ENCODE measurements at places on chromosomes 4 and X. TPM values are rescaled to one million over a fixed set of nuclear protein-coding genes. Genes with fewer than 3 reads are reported as not detected.

Gene TECRL
- total RNA-seq, result not detected

Gene MAGEC3
- total RNA-seq, result not detected

Gene KLB
- not detected for total RNA-seq

Gene PPID
- 13.8 TPM for total RNA-seq

Gene ELF4
- 12.3 TPM for total RNA-seq

Gene ARSJ
- 39.8 TPM for total RNA-seq

Gene VSIG4
- total RNA-seq, result not detected

Gene CHRDL1
- not detected for total RNA-seq

Gene HEPH
- 6.5 TPM for total RNA-seq

Gene C4orf51
- not detected for total RNA-seq

Gene PAGE5
- not detected for total RNA-seq

Gene CXCL3
- total RNA-seq, result 29.9 TPM

Gene CYLC1
- total RNA-seq, result not detected

All from mammary epithelial cell (primary cell).